Trophoblast cell (in vitro differentiated cells and primary cell): ENCODE measurements at places on chromosomes 12 and 14.

DNA sequence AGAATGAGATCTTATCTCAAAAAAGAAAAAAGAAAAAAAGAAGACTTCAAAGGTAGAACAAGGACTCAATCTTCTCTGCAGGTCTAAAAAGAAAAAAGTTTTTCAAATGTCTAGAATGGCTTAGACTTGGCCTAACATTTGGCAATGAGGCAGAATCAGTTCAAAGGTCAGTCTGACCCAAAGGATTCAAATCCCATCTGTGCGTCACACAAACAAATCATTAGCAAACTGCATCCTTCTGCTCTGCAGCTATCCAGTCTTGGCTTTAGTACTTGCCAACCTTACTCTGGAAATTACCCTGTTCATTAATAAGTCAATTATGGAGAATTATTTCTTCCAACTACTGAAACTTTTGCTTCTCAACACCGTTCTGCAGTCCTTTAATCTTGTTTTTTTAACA, 3.1 kb downstream of the YAF2 start:
- DNase-seq = no peak

- no peak for DNase-seq
Observed at GRCh38 chr14:34126586-34126985, 175.7 kb upstream of the EGLN3 start.

- DNase-seq = no peak
Observed at GRCh38 chr14:24785698-24786097, 151.7 kb upstream of the GZMB start.

GRCh38 chr12:65943388-65944137, 119.3 kb downstream of the HMGA2 start:
- no peak for DNase-seq

DNA sequence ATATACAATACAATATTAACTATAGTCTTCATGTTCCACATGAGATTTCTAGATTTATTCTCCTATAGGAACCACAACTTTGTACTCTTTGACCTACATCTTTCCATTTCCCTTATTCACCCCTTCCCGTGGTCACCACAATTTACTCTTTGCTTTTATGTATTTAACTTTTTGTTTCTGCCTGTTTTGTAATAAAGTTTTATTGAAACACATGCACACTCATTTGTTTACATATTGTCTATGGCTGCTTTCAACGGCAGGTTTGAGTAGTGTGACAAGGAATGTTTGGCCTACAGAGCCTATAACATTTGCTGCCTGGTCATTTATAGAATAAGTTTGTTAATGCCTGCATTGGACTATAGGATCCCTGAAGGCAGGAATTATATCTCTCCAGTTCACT, 231.1 kb downstream of the CRADD start:
- no peak for DNase-seq

DNA sequence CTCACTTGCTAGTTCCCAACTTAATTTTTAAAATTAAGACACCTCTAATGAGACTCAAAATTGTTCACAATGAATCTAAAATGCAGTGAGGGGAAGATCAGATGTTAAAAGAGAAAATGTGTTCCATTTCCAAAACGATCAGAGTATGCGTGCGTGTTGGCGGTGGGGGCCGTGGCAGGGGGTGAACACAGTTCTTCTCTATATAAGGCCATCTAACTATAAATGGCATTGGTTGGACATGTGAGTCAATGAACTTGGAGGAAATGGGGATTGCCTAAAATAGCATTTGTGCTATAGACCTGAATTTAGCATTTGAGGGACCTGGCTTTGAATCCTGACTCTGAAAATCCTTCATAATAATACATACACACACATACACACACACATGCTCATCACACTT, 149.4 kb downstream of the FOXN3 start:
- no peak for DNase-seq

GRCh38 chr12:80313209-80313608, 130.8 kb upstream of the PTPRQ start:
- no peak for DNase-seq

- no peak for DNase-seq
Observed at GRCh38 chr14:51490205-51490604, 161.5 kb upstream of the FRMD6 start.

DNA sequence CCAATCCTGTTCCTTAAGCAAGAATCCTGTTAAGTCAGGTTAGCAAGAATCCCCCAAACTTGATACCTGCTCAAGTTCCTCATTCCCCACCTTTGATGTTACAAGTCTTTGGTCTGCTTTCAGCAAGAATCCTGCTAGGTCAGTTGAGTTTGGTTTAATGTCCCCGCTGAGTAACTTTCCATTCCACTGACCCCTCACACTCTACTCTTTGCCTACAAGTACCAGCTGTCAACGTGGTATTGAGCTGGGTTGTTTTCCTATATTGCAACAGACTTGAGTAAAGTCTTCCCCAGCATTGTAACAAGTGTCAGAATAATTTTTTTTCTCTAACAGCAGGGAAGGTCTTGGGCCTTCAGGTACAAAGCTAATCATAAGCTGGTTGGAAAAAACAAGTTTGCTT, 6.3 kb downstream of the PPM1H start:
- peak; percentile 8 for DNase-seq

DNA sequence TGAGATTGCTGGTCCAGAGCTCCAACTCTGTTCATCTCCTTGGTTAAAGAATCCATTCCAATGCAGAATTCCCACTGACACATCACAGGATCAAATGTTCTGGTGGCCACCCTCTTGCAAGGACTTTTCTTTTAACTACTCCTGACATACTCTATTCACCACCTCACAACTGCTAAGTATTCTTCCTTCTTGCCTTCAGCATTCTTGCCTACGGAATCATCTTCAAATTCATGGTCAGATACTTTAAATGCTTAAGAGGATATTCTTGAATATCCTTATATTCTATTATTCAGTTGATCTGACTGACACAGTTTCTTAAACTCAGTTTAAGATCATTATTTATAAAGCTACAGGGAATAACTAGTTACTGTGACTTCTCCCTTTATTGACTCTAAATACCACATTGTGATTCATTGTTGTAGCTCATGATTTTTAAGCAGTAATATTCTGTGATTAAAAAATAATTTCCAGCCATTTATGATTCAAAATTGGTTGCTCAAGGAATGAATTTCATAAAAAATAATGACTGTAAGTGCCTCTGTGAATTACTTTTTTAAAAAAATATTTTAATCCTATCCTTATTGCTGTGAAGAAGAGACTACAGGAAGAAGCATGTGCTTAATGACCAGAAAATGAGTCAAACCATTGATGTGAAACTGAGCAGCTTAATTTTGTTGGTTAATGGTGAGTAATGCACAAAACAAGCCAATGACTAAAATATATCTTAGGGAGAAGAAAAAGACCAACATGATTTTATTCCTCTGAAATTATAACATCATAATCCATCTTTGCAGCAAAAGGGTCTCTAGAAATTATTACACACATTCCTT, 207.1 kb downstream of the PIK3C2G start:
- no peak for DNase-seq

DNA sequence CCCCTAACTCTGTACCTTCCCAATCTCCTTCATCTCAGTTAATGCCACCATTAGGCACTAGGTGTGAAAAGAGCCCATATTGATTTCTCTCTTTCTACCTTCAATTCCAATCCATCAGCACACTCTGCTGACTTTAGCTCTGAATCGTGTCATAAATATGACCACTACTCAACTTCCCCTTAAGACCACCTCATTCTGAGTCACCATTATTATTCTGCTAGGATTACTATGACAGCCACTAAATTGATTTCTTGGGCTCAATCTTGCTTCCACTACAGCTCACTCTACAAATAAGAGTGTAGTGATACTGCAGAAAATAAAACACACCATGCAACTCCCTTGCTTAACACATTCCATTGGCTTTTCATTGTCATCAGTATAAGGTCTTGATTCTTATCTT, 1449.0 kb upstream of the FLRT2 start:
- no peak for DNase-seq

DNA sequence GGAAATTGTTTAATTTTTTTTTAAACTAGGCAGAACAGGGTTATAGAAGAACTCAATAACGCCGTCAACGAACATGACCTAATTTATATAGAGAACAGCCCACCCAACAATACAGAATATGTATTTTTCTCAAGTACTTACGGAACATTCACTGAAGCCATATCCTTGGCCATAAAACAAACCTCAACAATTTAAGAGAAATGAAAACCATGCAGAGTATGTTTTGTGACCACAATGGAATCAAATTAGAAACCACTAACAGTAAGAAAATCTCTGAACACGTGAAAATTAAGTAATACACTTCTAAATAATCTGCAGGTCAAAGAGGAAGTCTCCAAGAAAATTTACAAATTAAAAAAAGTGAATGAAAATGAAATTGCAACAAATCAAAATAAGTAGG, 9.4 kb downstream of the SART3 start:
- DNase-seq = no peak

- no peak for DNase-seq
Observed at GRCh38 chr14:74636424-74637177, 24.6 kb upstream of the LTBP2 start.

GRCh38 chr12:130041983-130042812, 120.1 kb upstream of the FZD10 start:
- DNase-seq = peak; percentile 53

DNA sequence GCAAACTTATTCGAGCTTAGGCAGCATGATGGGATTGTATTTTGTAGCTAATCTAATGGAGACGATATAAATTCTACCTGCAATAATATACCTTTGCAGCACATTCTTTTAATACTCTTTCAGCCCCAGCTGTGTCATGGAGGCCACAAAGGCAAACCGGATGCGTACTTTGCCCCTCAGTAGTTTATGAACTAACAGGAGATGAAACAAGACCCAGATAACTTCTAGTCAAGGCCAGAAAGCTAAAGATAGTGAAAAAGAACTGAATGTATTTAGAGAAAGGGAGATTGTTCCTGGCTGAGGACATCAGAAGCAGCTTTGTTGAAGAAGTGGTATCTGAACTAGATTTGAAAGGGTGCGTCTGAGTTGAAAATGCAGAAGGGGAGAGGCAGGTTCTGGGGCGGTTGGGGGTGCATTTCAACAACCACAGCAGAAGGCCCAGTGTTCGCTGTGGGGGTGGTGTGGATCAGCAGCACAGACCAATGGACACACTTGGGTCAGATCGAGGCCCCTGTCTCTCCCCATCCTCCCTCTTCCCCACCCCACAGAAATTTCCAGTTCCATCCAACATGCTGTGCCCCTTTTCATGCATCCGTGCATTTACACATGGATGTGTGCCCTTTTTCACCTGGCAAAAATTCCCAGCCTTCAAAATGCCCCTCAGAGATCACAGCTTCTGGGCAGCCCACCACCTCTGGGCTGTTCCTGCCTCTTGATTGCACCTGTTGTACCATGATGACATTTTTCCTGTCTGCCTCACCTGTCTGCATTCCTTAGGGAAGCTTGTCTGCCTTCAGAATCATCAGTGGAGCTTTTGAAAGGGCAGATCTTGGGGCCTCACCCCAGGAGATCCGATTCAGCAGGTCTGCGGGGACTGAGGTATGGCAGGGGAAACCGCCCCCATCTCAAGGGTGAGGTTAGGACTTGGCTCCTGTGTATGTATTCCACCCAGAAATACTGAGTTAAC, 2.2 kb downstream of the ZNF839 start:
- no peak for DNase-seq

GRCh38 chr12:6074979-6075585, 49.4 kb downstream of the VWF start:
- DNase-seq = peak; percentile 16

DNA sequence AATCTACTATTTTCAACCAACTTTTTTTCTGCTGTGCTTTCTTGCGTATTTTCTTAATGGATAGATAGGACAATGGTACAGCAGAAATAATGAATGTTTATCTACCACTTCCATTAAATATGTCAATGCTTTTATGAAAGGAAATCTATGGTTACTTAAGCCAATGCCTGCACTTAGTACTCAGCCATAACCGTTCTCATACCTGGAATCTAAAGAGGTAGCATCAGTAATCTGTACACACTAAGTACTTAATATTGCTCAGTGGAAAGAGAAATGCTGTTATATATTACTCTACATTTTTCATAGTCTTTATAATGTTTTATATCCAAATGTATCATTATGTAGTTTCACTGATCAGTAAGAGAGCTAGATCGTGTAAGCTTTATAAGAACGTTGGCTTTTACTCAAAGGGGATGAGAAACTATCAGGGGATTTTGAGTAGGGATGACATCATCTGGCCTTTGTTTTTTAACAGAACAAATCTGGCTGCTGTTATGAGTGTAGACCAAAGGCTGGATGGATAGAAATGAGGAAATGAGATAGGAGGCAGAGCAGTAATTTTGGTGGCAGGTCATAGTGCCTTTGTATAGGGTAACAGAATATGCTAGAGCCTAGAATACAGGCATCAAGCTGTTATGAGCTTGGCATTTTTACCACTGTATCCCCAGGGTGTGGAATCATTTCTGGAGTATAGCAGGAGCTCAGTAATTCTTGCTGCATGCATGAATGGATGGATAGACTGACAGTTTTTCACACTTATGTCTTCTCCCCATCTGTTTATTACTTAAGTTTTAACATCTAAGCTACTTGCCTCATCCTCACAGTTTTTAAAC, 34.0 kb downstream of the ALG10B start:
- DNase-seq = no peak

DNA sequence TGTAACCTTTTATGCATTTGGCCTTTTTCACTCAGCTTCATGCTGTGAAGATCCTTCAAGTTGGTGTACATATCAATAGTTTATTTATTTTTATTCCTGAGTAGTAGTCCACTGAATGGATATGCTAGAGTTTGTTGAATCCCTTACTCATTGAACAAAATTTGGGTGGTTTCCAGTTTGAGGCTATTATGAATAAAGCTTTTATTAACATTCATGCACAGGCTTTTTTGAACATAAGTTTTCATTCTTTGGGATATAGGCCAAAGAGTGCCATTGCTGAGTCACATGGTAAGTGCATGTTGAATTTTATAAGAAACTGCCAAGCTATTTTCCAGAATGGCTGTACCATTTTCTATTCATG, 59.5 kb upstream of the CAPRIN2 start:
- no peak for DNase-seq

DNA sequence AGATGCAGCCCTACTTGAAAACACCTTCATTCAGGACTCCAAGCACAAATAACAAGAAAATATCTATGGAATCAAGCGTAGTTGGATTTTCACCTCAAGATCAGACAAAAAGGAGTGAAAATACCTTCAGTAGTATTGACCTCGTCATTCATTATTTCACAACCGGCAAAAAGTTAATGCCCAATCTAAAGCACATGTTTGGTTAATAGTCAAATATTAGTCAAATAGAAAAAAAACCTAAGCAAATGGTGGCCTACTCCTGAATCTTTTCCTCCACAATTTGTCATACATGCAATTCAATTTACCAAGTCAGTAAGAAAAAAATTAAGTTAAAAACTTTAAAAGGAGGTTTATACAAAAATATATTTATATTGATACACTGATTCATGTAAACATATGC, 50.0 kb downstream of the SLC38A4 start:
- DNase-seq = no peak

GRCh38 chr12:14921218-14921617, 17.1 kb downstream of the ERP27 start:
- DNase-seq = no peak
